ENCODE measurements at places on chromosomes 3 and 15.

DNA sequence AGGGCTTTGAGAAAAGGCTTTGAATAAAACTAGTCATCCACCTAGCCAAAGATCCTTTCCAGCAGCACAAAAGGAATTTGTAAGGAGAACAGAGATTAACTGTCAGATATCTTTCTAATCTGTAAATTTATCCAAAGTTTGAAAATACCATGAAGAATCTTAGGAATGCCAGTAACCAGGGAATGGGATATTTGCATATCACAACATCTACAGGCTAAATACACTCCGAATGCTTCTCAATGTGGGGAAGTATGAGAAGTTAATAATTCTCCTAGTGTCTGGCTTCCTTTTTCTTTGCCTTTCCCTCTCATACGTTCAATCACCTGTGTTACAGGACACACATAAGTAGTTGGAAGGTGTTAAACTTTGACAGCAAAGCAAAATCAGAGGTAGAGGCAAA is 7.8 kb downstream of the ANAPC13 start:
- no peak for DNase-seq

GRCh38 chr3:45209526-45209925 is 16.6 kb downstream of the TMEM158 start:
- no peak for DNase-seq

- no peak for DNase-seq
These were observed 61.4 kb downstream of the GABRB3 start for GRCh38 chr15:26711445-26711844.

DNA sequence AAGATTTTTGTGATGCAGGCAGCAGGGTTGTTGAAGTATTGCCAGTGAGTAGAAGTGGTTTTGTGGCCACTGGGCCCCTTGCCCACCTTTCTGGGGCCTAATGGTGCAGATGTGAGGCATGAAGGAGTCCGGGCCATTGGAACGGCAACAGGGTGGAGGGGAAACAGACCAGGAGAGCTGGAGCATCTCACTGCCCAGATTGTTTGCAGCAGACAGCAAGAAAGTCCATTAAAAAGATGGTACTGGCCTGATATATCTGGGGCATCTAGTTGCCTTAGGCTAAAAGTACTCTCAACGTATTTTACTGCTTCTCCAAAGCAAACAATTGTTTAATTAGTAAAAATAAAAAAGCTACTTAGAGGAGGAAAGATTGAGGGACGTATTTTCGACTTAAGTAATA is 298.4 kb downstream of the SATB1 start:
- no peak for DNase-seq

DNA sequence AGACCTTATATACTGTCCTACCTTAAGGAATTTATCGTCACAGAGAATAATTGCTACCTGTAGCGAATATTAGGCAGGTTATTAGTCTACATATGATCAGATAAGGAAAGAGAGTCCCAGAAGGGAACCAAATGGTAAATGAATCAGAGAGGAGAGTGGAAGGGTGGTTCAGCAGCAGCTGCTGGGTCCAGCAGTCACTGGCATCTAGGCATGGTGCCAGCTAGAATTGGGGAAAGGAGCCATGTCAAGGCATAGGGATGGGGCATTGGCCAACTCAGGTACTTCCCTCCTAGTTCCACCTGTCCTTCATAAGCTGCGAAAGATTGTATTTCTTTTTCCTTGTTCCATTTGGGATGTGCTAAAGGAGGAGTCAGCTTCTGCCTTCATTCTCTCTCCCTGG is 23.4 kb downstream of the HACD3 start:
- DNase-seq, result no peak

DNA sequence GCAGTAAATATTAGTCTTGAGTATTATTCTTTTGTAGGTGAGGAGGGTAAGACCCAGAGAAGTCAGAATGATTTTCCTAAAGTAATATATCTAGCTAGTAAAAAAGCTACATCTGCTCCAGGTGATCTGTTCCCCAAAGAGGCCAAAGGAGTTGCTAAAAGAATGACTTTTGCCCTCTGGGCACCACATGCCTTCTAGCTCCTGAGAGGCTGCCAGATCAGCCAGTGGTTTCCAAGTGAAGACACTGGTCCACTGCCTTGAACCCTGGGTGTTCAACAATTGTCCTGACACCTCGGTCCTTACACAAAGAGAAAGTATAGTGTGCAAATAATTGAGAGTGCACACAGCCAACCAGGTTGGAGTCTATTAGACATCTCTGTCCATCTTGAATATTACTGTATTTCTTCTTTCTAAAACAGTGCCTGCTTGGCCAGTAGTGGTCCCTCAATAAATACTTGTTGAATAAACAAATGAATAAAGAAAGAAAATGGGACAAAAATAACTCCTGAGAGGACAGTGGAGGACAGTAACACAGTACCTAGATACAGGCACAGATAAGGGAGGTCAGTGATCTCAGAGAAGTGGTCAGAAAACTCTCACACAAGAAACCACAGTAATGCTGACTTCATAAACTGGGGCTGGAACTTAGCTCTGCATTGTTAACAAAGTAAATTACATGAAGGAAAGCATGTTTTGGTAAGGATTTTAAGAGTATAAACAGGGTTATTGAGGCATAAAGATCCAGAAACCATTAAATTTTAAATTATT is 56.6 kb upstream of the CSTA start:
- no peak for DNase-seq

- no peak for DNase-seq
These were observed 284.0 kb downstream of the SQOR start for GRCh38 chr15:45918839-45919238.

- no peak for DNase-seq
These were observed 39.0 kb downstream of the ANAPC13 start for GRCh38 chr3:134446800-134447199.

DNA sequence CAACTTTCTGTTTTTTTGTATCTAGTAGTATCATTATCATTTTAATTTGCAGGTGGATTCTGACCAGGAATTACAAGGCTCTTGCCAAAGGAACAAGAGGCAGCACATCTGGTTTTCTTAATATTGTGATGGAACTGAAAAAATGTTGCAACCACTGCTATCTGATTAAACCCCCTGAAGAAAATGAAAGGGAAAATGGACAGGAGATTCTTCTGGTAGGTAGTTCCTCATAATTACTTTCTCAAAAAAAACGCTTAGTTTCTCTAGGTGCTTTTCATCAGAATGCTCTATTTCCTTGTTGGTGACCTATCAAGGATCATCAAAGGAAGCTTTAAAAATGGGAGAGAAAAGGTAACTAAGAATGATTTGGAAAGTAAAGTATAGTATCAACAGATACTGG is 71.6 kb downstream of the CHD2 start:
- no peak for DNase-seq

- no peak for DNase-seq
These were observed 199.5 kb upstream of the LMCD1 start for GRCh38 chr3:8301977-8302735.

DNA sequence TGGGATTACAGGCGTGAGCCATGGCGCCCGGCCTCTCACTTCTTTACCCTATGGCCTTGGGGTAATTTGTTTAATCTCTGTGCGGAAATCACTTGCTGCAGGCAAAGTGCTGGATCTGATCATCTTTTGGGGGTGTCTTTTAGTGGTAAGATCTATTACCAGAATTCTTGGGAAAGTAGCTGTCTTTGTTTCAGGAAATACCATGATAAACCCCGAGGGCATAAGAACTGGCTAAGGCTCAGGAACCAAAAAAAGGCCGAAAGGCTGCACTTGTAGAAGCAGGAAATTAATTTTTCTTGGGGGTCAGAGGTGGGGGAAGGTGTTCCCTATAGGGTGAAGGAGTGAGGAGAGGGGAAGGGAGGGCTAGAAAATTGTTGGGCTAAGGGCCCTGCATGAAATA is 22.7 kb upstream of the IGF2BP2 start:
- DNase-seq, result no peak

GRCh38 chr3:131561511-131561910 is 58.7 kb upstream of the MRPL3 start:
- no peak for DNase-seq

DNA sequence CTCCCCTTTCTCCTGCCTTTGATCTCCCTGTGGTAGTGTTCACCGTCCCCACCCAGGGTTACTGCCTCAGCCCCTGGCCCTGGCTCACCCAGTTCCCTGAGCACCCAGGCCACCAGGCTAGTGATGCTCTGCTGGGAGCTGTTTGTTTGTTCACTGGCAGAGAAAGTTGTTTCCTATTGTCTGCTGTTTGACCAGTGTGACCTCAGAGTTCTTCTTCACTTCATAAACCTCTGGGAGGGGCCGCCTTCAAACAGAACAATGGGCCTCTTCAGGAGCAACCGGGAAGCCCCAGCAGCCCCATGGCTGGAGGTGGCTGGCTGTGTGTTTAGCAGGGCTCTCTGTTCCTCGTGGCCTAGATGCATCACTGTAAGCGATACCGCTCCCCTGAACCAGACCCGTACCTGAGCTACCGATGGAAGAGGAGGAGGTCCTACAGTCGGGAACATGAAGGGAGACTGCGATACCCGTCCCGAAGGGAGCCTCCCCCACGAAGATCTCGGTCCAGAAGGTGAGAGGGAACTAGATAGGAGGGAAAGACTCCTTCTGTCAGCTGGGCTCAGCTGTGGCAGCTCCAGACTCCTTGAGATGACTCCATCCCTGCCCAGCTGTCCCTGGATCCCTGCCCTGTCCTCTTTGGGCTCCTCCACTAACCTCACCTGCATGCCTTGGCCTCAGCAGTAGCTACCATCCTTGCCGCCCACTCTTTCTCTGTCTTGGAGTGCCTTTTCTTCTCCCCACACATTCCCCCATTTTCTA is 3.4 kb downstream of the CLK3 start:
- DNase-seq, result no peak

GRCh38 chr3:120864541-120864940 is 43.5 kb upstream of the STXBP5L start:
- no peak for DNase-seq

- no peak for DNase-seq
These were observed 600.9 kb upstream of the ROBO2 start for GRCh38 chr3:76438971-76439370.

GRCh38 chr3:12824299-12824698 is 17.1 kb downstream of the RPL32 start:
- no peak for DNase-seq

DNA sequence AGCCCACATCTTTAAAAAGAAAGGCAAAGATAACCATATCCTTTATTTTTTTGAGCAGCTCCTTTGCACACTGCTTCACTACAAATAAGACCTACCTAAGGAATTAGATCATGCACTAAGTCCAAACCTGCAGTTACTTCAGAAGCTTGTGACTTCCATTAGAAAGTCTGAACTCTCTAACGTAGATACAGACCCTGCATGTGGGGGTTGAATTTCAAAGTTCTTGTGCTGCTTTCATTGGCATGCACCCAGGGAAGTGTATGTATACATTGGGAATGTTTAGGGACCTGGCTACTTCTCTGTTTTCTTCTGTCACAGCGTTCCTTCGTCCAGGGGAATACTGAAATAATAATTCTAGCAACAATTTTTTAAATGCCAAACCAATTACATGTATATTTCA is 185.2 kb upstream of the IL12A start:
- no peak for DNase-seq

DNA sequence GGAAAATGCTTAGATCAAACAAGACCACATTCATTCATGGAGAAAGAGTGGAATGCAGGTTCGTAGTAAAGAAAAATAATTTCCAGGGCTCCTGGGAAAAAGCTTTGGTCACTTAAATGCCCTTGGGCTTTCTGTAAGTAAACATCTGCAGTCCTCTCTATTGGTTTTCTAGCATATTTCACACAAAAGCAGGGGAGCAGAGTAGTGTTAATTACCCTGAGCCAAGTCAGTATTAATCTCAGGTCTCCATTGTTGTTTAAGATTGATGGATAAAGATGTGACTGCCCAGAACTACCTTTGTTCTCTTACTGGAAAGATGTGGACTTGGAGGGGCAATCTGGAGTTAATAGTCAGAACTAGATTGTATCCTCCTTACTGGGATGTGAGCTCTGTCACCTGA is 242.6 kb downstream of the PTPRG start:
- DNase-seq, result no peak

- no peak for DNase-seq
These were observed 18.2 kb downstream of the APBA2 start for GRCh38 chr15:28904003-28904402.

DNA sequence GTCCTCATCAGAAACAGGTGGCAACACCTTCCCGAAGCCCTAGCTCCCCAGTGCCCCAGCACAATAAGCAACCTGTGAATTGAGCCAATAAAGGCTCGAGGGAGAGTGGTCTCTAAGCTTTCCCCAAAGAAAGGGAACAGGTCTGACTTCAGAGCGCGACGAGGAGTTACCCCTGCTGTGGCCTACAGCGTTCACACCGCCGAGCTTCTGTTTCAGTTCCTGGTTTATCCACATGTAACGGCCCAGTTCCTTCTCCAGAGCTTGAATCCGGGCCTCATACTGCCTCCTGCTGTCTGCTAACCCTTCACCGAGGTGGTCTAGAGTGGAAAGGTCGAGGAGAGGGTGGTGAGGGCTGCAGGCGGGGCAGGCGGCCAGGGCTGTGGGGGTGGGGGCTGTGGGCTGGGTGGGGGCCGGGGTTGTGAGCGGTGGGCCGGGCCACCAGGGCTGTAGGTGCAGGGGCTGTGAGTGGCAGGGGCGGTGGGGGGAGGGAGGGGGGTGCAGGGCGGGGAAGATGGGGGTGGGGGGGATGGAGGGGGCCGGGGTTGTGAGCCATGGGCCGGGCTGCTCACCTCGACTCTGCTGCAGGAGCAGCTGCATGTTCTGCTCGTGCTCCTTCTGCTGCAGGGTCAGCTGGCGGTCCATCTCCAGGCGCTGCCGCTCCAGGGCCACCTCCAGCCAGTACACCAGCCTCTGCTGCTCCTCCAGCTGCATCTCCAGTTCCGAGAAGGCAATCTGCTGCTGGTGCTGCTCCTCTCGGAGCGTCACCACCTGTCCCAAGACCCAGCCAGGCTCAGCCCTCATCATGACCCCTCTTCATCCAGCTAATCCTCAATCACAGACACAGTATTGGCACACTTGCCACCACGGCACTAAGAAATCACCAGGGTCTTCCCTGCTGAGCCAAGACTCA is 26.2 kb downstream of the KIF7 start:
- no peak for DNase-seq

- DNase-seq, result no peak
These were observed 95.8 kb downstream of the P3H2 start for GRCh38 chr3:190024912-190025311.

Measured in stimulated activated CD8-positive, alpha-beta memory T cell treated with anti-CD3 and anti-CD28 coated beads, Interleukin-7, amount 100 ng/mL, for 1 hour (primary cell).